ENCODE measurements at places on chromosomes 12 and 14.

GRCh38 chr12:46266382-46266791, 2.5 kb downstream of the SLC38A1 start:
- DNase-seq, result peak; percentile 37

DNA sequence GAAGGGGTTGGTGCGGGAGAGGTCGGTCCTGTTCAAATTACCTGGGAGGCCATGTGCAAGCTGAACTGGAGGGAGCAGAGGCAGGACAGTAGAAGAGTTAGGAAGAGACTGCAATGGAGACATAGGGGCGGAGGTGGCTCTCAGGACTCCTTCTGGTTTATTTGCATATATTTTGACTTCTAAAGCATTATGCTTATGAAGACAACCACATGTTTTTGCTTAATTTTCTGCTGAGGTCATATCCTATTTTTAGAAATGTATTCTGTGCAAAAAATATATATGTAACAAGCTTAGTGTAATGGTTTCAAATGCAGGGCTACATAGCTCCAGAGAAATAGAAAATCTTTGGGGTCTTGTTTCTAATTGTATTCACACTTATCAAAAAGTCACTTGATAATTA, 137.0 kb upstream of the MDM1 start:
- DNase-seq, result no peak

GRCh38 chr12:32896432-32897280, at the start of gene PKP2:
PKP2 (minus strand) TSS chr12:32896777; CDS start chr12:32896731, 46 bp downstream.
- DNase-seq, result peak; percentile 69

DNA sequence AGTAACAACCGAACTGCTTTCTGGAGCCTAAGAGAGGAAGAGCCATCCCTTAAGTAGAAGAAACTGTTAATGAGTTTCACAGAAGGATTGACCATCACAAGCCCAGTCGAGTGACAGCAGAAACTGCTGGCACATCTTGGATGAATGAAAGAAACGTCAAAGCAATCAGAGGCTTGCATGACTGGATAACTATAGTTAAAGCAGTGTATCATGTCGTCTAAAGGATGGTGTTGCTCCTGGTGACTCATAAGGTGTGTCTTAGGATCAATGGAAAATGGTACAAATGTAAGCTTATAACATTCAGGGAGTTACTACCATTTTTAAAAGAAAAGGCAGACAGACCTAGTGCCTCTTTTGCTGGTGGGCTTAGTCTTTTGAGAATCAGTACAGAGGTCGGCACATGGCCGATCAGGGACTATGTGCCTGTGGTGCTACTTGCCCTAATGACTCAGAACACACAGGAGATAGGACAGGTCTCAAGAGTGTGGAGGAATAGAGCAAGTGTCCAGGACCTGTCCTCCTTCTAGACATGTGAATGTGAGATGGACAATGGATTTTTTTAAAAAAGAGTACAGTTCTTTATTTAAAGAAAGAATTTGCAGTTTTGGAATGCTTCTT, 55.7 kb downstream of the TMX1 start:
- DNase-seq, result no peak

DNA sequence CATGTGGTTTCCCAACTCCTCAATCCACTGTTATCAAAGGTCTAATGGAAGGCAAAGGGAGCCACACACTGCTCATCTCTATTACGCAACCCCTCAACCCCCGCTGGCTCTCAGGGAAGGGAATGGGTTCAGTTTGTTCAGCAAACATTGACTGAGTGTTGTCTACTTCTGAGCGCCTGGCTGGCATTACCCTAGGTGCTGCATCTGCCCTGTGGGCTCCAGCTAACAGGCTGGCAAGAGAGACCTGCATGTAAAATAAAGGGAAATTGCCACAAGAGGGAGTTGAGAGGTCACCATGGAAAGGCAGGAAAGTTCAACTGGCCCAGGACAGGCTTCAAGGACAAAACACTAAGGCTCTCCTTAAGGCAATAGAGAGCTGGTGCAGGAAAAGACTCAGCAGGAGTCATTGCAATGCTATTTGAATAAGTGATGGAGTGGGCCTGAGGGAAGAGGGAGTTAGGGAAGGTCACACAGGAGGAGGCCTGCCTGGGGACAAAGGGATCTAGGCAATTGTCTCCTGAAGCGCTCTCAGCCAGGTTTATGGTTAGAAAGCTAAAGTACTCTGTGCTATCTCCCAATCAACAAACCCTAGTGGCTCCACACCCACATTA, 5.5 kb upstream of the ZNF740 start:
- no peak for DNase-seq

DNA sequence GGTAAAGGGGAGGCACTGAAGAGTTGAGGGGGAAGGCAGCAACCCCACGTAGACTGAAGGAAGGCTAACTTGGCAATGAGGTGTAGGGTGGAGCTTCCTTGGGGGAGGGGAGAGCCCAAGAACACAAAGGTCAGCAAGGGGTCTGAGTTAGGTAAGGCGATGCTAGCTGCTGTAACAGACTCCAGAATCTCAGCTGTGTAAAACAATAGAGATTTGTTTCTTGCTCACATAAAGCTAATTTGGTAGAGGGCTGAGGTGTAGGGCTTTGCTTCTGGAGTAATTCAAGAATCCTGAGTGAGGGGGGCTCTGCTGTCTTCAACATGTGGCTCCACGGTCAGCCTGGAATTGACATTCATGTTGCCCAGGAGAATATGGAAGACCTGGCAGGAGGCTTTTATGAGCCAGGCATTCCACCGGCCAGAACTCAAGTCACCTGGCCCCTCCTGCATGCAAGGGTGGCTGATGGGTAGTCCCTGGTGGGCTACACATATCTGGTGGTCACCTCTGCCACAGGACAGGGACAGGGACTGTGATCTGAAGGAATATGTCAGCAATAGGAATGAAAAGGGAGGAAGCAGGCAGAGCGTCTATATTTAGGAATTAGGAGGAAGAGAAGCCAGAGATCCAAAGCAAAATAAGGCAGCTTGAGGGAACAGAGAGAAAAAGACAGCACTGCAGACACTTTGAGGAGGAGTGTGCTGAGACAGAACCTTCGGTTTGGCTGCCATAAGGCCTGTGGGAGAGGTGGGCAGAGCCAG, 153.7 kb downstream of the ZFP36L1 start:
- DNase-seq, result no peak

- no peak for DNase-seq
These were observed 164.4 kb upstream of the GSC start for GRCh38 chr14:94934276-94934810.

GRCh38 chr12:130460611-130461446, 123.1 kb downstream of the PIWIL1 start:
- peak; percentile 38 for DNase-seq

GRCh38 chr14:105074601-105075053, 9.4 kb upstream of the GPR132 start:
- no peak for DNase-seq

DNA sequence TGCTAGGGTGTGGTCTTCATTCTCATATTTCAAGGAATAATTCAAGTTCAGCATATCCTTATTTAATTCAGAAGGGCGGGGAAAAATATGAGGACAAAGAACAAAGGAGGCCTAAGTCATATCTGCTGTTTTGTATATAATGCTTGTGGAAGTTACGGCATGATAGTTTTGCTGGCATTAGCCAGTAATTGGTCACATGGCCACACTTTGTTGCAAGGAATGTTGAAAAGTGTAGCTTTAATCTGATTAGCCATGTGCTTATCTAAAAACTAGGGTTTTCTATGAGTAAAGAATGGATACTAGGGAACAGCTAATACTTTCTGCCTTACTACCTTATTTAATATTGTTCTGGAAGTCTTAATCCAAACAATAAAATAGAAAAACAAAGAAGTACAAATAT, 34.4 kb upstream of the E2F7 start:
- no peak for DNase-seq

DNA sequence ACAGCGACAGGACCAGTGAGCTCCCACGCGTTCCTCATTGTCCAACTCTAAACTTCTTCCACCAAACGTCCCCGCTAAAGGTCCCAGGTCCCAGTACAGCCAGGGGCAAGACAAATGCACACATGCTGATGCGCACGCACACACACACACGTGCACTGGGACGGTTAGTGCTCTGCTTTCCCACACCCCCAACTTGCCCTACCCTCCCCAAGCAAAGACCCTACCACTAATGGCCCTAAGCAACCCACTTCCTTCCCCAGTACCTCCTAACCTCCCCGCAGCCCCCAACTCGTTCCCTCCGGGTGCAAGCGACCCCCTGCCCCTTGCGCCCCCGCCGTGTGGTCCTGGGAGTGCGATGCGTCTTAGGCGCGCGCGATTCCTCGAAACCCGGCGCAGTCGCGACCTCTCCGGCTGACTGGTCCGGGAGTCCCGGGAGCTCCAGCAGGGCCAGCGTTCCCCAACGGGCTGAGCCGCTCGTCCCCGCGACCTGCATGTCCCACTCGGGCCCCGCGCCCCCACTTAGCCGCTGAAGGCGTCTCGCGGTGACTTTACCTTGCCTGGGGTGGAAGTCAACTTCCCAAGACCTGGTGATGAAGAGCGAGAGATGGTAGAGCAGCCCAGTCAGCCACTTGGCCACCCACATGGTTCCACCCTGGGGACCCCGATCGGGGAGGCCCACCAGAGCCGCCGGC, 578 bp downstream of the ADAMTS20 start:
- DNase-seq, result no peak

DNA sequence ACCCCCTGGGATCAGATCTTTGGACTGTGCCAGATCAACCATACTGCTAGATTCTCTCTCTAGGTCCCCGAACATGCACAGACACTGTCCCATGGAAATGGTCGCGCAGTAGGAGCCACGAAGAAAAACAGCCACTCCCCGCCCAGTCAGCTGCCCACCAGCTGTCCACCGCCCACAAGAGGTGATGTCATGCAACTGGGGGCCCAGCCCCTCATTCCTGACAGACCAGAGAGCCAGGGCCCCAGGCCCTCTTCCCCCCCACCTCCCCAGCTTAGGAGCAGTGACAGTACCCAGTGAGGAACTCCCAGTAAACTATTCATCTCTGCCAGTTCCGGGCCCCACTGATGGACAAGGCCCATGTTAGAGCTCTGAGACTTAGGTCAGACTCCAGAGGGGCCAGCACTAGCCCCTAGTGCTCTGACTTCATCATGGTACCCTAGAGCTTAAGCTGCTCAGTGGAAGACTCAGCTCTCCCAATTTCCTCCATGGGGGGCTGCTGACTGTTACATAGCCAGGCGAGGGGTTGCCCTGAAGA, 3.7 kb upstream of the TAMALIN start:
- no peak for DNase-seq

GRCh38 chr14:25003537-25003936, 46.4 kb downstream of the STXBP6 start:
- DNase-seq, result no peak

GRCh38 chr12:2895051-2895451, 4.4 kb downstream of the TULP3 start:
- no peak for DNase-seq

- DNase-seq, result no peak
These were observed 66.9 kb downstream of the KNTC1 start for GRCh38 chr12:122593910-122594309.

DNA sequence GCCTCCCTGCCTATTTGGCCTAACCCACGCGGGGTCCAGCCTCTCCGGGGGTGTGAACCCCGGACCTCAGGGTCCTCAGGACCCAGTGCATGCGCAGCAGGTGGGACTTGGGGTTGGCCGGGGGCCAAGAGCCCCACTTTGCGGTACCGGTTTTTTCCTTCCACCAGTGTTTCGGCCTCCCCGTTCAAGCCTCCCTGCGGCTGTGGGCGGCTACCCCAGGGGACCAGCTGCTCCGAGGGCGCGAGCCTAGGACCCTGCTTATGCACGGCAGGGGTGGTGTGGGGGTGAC, 327.3 kb downstream of the ALG10 start:
- no peak for DNase-seq

DNA sequence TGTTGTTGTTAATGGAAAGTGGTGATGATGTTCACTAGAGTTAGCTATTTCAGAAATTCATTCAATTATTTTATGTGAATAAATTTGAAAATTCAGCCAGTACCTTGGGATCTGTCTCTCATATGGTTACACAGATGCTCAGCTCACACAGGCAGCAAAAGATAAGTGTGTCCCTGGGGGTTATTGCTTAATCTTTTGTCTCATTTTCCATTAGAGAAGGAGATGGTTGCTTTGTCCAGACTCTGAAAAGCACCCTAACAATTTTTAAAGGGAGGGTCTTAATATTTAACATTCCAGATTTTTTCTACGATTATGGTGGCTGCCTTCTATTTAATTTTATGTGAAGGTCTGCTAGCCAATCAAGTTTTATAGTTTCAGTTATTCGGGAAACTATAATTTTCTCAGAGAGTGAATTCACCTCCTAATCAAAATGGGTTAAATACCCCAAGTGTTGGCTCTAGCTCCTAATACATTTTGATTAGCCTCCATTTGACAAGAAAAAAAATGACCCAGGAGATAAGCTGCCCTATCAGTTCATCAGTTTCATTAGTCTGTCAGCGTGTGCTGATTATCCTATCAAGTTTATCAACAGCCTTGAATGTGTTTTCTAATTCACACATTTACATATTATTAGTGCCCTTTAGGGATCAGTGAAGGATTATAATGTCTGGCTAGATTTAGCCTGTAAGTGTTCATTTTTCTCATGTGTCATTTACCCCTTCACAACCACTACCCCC, 282.1 kb downstream of the TMTC2 start:
- peak; percentile 48 for DNase-seq

- DNase-seq, result no peak
These were observed 9.2 kb upstream of the LYZ start for GRCh38 chr12:69338936-69339335.

Data from BE2C (cell line).